ENCODE measurements at places on chromosomes 11 and 22. TPM values are rescaled to one million over a fixed set of nuclear protein-coding genes. Genes with fewer than 3 reads are reported as not detected.

GRCh38 chr22:23158516-23159290, 13.4 kb downstream of the RAB36 start:
- DNase-seq, result no peak
- H3K27ac ChIP-seq, result no peak overlapping the region
- H3K27me3 ChIP-seq, result no peaks in the 10 kb centered on the region
- no peaks in the 10 kb centered on the region for H3K36me3 ChIP-seq
- peaks cover 2% of the 10 kb centered on the region for H3K4me1 ChIP-seq

- H3K27me3 ChIP-seq, result no peaks in the 10 kb centered on the region
- H3K27ac ChIP-seq, result no peak overlapping the region
- DNase-seq, result no peak
- H3K4me1 ChIP-seq, result peaks cover 21% of the 10 kb centered on the region
- H3K4me3 ChIP-seq, result no peak overlapping the region
Measured at GRCh38 chr11:74633406-74634393, 41.3 kb downstream of the POLD3 start.

- no peaks in the 10 kb centered on the region for H3K36me3 ChIP-seq
- no peak for DNase-seq
- H3K27me3 ChIP-seq, result peaks cover 15% of the 10 kb centered on the region
- H3K4me1 ChIP-seq, result no peaks in the 10 kb centered on the region
Measured at GRCh38 chr11:126992804-126993111, 7.8 kb downstream of the KIRREL3 start.

DNA sequence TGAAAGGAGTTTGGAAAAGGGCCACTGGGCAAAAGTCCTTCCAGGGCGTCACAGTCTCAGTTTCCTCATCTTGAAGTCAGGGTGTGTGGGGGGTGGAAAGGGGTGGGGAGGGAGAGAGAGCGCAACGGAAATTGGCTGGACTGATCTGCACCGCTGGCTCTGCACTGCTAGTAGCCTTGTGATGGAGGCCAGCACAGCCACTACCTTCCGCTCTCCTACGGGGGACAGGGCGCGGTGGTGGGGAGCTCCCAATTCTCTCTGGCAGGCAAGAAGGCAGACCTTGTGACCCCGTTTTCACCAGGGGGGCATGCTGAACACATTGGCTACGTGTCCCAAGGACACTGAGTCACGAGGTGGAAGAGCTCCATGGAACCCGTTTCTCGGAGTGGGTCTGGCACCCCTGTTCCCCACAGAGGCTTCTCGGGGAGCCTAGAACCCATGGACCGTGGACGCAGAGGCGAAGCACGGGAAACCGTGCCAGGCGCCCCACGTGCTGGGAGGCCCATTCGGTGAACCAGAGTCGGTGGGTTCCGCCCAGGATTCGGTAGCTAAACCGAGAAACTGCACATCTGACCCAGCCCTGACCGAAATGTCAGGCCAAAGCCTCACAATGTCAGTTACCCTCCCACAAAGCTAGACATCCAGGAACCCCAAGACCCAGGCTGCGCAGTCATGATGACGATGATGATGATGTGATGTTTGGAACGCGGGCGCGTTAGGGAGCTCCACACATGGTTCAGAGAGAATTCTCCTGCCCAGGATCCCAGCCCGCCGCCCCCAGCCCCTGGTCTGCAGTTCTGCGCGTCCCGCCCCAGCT, 28.3 kb upstream of the WNT11 start:
- DNase-seq, result peak; percentile 43
- H3K36me3 ChIP-seq, result peaks cover 5% of the 10 kb centered on the region
- H3K4me1 ChIP-seq, result peaks cover 51% of the 10 kb centered on the region
- peaks cover 34% of the 10 kb centered on the region for H3K27me3 ChIP-seq
- peak overlapping the region; percentile 88 for H3K27ac ChIP-seq

DNA sequence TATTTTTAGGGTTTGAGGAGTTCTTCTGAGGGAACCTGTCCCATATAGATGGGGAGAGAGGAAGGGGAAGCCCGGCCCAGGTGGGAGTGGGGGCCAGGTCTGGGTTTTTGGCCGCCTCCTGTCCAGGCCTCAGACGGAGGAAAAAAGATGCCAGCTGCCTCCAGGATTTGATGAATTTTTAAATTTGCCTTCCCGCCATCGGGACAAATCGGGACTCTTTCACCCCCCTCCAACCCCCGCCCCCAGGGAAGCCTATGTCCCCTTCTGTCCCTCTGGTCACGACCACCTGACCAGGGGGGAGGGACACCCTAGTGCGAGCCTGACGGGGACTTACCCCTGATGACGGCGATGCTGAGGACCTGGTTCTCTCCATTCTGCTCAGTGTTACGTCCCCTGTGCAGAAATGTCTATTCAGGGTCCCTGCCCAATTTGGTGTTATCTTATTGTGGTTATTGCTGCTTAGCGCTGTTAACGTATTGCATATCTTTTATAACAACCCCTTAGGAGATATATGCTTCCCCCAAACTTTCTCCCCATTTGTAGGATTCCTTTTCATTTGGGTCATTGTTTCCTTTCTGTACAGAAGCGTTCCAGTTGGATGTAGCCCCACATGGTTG, 115.9 kb upstream of the GRK3 start:
- H3K27me3 ChIP-seq, result no peaks in the 10 kb centered on the region
- peak overlapping the region; percentile 88 for H3K4me3 ChIP-seq
- peaks cover 46% of the 10 kb centered on the region for H3K4me1 ChIP-seq
- H3K27ac ChIP-seq, result peak overlapping the region; percentile 77
- peak; percentile 23 for DNase-seq
- H3K36me3 ChIP-seq, result peaks cover 21% of the 10 kb centered on the region

DNA sequence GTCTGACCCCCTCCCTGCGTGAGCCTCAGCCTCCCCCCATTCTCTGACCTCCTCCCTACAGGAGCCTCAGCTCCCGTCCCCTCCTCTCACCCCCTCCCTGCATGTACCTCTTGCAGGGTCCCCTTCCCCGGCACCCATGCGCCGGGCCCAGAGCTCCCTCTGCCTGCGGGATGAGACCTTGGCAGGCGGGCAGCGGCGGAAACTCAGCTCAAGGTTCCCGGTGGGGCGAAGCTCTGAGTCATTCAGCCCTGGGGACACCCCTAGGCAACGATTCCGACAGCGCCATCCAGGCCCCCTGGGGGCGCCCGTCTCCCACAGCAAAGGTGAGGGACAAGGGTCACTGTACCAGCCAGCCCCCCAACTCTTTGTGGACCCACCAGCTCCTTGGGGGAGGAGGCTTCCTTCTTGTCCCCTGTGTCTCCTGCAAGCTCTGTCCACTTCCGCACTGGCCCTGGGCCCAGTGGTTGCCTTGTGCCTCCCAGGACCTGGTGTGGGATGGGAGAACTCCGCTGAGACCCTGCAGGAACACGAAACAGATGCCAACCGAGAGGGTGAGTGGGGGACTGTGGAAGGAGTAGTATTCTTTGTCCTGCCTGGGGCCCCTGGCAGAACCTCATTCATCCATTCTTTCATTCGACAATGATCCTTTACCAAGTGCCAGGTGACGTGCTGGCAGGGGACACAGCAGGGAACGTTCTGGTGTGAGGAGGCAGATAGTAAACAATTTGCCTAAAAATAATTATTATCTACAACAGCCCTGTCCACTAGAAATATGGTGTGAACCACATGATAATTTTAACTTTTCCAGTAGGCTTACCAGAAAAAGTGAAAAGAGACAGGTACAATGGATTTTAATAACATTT, 3.7 kb upstream of the RPS6KA4 start:
- H3K4me1 ChIP-seq, result peaks cover 25% of the 10 kb centered on the region
- H3K27ac ChIP-seq, result no peak overlapping the region
- H3K27me3 ChIP-seq, result no peaks in the 10 kb centered on the region
- no peak overlapping the region for H3K4me3 ChIP-seq
- H3K36me3 ChIP-seq, result peaks cover 11% of the 10 kb centered on the region
- peak; percentile 26 for DNase-seq

DNA sequence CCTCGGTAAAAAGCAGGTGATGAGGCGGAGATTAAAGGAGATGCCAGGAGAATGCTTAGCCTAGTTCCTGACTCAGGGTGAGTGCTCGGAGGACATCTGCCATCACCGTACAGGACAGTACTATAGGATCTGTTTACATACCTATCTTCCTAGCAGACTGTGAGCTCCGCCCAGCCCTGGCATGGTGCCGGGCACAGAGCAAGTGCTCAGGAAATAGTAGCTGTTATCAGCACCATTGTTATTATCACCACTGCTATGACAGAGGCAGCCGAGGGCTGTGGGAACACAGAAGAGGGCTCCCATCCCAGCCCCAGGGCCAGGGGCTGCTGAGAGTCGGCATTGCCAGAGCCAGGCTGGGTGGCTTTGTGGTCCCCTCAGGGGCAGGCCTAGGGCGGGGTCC, 642 bp upstream of the SEPTIN3 start:
- peaks cover 6% of the 10 kb centered on the region for H3K4me1 ChIP-seq
- peaks cover 7% of the 10 kb centered on the region for H3K27me3 ChIP-seq
- H3K36me3 ChIP-seq, result no peaks in the 10 kb centered on the region
- DNase-seq, result no peak
- no peak overlapping the region for H3K4me3 ChIP-seq

- H3K4me1 ChIP-seq, result no peaks in the 10 kb centered on the region
- DNase-seq, result no peak
- H3K4me3 ChIP-seq, result no peak overlapping the region
- H3K36me3 ChIP-seq, result no peaks in the 10 kb centered on the region
- no peaks in the 10 kb centered on the region for H3K27me3 ChIP-seq
Measured at GRCh38 chr11:1201395-1202153, 21.3 kb upstream of the MUC5B start.

DNA sequence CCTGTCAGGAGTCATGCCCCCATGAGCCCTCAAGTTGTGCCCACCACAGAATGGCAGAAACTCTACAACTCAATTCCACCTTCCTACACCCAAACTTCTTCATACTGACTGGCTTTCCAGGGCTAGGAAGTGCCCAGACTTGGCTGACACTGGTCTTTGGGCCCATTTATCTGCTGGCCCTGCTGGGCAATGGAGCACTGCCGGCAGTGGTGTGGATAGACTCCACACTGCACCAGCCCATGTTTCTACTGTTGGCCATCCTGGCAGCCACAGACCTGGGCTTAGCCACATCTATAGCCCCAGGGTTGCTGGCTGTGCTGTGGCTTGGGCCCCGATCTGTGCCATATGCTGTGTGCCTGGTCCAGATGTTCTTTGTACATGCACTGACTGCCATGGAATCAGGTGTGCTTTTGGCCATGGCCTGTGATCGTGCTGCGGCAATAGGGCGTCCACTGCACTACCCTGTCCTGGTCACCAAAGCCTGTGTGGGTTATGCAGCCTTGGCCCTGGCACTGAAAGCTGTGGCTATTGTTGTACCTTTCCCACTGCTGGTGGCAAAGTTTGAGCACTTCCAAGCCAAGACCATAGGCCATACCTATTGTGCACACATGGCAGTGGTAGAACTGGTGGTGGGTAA, at the start of gene OR52W1:
Gene OR52W1, plus strand, starts transcription at position 51 of the 637 bp plus-strand sequence. Its CDS starts 0 bp downstream, at position 51.
- peaks cover 2% of the 10 kb centered on the region for H3K27me3 ChIP-seq
- DNase-seq, result no peak
- no peak within 1 kb of the TSS for H3K27ac ChIP-seq
- no peaks in the 10 kb centered on the region for H3K36me3 ChIP-seq
- H3K4me1 ChIP-seq, result peaks cover 40% of the 10 kb centered on the region

DNA sequence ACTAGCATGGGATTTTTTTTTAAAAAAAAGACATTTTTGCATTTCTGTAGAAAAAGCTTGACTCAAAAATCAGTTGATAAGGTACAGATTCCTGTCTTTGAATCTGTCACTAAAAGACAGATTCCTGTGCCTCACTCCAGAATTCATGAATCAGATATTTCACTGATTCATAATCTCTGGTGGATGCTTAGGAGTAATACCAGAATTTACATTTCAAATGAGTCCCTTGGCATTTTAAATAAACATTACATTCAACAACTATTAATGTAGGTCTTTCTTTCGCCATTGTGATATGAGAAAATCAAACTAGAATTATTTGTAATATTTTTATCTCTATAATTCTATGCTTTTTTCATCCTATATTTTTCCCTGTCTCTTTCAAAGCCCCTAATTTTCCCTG, 128.3 kb downstream of the APIP start:
- peaks cover 6% of the 10 kb centered on the region for H3K4me1 ChIP-seq
- DNase-seq, result no peak
- no peak overlapping the region for H3K4me3 ChIP-seq
- no peaks in the 10 kb centered on the region for H3K36me3 ChIP-seq
- no peak overlapping the region for H3K27ac ChIP-seq
- H3K27me3 ChIP-seq, result peaks cover 11% of the 10 kb centered on the region

DNA sequence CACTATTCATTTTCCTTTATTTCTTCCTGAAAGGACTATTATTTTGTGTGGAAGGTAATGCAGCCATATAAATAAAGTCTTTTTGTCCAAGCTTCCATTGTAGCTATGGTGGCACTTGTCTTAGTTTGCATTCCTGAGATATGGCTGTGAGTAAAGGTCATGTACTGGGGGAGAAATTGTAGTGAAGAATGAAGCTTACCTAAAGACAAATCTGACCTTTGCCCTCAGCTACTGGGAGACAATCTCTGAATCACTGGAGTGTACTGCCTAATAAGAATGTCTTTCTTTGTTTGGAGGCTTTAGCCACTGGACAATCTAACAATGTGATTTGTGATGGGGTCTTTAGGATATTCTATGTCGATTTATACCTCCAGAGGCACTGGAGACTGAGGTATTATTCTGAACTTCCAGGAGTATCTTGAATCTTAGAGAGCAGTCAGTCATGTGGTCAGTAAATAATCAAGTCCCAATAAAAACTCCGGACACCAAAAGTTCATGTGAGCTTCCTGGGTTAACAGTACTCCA, 39.7 kb upstream of the OR5AK2 start:
- no peaks in the 10 kb centered on the region for H3K4me1 ChIP-seq
- no peaks in the 10 kb centered on the region for H3K36me3 ChIP-seq
- H3K4me3 ChIP-seq, result no peak overlapping the region
- H3K27me3 ChIP-seq, result no peaks in the 10 kb centered on the region
- DNase-seq, result no peak

GRCh38 chr22:44133901-44134571, 46.7 kb upstream of the PARVG start:
- H3K27ac ChIP-seq, result no peak overlapping the region
- H3K4me3 ChIP-seq, result no peak overlapping the region
- no peaks in the 10 kb centered on the region for H3K27me3 ChIP-seq
- DNase-seq, result no peak
- peaks cover 56% of the 10 kb centered on the region for H3K36me3 ChIP-seq

TRIM34 gene
- 18.2 TPM for total RNA-seq

MS4A3 gene
- not detected for total RNA-seq

LRRN4CL gene
- total RNA-seq, result 0.18 TPM

MRGPRX3 gene
- not detected for total RNA-seq

PTPRJ gene
- total RNA-seq, result 83.0 TPM

MLC1 gene
- 0.30 TPM for total RNA-seq

SEPTIN5 gene
- not detected for total RNA-seq

All from activated CD4-positive, alpha-beta memory T cell treated with anti-CD3 and anti-CD28 coated beads, Interleukin-2, amount 10 ng/mL, durations not matched to agents 7 days and 5 days (primary cell).